ENCODE measurements at places on chromosomes 4 and X.

- no peak for DNase-seq
Measured at GRCh38 chr4:133102043-133102442, 47.1 kb upstream of the PCDH10 start.

DNA sequence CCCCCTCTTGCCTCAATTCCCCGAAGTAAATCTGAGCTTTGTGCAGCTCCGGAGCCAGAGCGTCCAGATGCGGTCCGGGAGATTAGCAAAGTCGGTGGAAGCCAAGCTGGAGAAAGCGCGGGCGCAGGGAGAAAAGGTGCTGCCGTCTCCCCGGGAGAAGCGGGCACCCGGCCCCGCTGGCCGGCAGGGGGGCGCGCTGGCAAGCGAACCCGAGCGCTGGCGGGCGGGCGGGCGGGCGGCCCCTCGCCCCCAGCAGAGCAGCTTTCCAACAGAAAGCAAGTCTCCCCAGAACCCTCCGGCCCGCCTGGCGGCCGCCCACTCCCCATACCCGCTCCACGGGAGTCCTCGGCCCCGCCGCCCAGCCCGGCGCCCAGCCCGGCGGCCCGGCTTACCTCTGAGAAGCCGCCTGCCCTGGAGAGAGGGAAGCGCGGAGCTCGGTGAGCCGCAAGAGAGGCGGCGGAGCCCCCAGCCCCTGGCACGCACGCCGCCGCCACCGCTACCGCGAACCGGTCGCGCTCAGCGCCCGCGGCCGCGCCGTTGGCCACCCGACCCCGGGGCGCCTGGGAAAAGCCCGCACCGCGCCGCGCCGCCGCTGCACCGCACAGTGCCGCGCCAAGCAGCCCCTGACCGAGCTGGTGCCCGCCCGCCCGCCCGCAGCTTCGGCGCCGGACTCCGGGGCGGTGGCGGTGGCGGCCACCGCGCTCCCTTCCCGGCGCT, 529 bp upstream of the CITED1 start:
- no peak for DNase-seq

- no peak for DNase-seq
Measured at GRCh38 chr4:186792728-186793366, 69.2 kb upstream of the FAT1 start.

DNA sequence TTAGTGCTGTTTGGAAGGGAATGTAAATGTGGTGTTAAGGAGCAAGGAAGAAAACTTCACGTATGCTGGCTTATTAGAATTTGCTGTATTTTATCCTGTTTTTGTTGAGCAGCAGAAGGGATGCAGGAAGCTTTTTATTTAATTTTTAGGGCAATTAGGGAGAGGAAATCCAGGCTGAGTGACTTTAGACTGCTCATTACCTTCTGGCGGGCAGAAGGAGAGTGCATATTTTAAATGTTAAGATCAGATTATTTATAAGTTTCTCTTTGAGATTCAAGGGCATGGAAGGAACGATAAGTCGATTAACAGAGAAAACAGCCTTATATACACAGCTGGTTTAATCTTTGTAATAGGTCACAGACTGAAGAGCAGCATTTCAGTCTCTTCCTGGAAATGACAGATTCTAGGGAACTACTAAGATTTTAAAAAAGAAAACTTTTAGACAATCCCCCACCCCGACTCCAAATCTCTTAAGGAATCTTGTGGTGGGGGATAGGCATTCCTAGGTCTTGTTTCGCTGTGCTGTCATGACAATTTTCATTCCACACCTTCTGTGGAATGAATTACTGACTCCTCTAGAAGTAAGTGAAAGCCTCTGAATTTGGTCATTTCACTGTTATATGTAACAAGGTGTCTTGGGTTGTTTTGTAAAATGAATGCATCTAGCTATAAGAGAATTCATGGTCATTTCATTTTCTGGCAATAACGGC, 402.5 kb downstream of the RAPGEF2 start:
- no peak for DNase-seq

GRCh38 chr4:53961351-53961750, 103.1 kb downstream of the CHIC2 start:
- no peak for DNase-seq

GRCh38 chr4:162366146-162366545, 202.3 kb upstream of the FSTL5 start:
- DNase-seq, result no peak

DNA sequence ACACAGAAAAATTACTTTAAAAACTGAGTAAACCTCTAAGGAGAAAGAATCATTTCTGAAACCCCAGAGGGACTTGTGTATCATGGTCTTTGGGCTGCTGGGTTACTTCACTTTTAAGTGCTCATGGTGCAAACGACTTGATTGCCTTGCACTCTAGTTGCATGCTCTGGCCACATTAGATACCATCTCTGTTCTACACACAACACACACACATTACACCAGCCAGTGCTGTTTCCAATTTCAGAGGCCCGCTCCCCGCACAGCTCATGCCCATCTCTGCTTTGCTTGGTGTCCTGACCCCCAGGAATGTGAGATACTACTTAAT, 2.1 kb downstream of the PPP3CA start:
- no peak for DNase-seq

DNA sequence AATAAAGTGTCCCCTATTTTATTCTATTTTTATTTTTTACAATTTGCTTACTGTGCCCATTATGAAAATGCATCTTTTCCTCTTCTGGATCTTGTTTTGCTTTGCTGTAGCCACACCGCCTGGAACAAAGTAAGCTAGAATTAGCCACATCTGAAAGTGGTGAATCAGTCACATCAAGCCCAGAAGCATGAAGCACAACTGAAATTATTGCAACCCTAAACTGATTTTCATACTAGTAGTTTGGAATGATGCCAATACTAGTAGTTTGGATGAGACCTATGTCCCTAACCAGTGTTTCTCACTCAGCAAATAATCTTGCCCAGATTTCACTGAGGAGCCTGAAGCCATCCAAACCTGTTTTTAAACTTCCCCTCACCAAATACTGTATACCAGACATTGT, 303.0 kb downstream of the EPHA5 start:
- DNase-seq, result no peak

GRCh38 chrX:103405009-103405333, 28.6 kb downstream of the BEX3 start:
- DNase-seq, result no peak

GRCh38 chr4:6390356-6390755, 82.1 kb downstream of the PPP2R2C start:
- no peak for DNase-seq

DNA sequence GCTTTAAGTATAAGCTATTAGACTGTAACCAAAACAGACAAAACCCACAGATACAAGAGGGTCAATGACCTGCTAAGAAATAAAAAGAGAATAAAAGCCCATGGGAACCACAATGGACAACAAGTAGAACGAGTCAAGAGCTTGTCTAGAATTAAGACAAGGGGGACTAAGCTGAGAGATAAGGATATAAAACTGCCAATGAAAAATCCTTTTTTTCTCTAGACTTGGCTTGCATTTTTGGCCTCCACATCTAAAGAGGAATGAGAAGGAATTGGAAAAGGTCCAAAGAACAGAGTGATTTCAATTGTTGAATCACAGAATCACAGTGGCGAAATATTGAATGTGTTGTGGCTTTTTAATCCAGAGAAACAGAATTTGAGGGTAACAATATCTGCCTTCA, 135.7 kb downstream of the QDPR start:
- no peak for DNase-seq
